ENCODE measurements at places on chromosomes 2 and 18.

GRCh38 chr2:195364015-195364965, 292.7 kb upstream of the SLC39A10 start:
- DNase-seq: no peak

- DNase-seq: no peak
These were observed 349.7 kb downstream of the CYRIA start for GRCh38 chr2:16315908-16316307.

DNA sequence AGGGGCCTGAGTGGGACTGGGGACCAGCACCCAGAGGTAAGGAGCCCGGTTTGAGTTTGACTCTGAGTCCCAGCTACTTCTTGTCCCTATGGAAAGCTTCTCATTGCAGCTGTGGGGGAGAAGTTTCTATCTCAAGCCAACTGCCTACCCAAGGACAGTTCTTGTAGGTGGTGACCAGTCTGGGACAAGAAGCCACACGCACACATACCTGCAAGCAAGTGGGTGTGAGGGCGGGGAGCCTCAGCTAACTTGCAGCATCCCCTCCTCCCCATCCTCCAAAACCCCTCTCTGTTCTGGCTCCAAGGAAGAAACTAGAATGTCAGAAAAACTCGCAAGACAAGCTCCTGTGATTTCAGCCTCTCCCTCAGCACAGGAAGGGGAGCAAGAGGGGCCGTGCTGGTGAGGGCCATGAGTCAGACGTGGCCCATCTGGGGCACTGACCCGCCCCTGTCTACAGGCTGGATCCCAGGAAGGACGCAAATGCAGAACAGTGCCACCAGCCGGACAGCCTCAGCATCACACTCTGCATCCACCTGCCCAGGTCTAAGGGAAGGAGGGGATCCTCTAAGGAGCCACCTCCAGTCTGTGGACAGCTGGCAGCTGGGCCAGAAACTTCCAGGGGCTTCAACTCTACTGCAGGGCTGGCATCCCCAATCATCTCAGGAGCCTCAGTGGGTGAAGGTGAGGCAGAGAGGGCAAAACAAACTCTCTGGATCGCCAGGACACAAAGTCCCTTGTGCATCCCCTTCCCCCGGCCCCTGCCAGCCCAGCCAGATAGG, 103.4 kb downstream of the TNS1 start:
- DNase-seq: no peak

- no peak for DNase-seq
These were observed 12.4 kb downstream of the RALB start for GRCh38 chr2:120265006-120265405.

- DNase-seq: no peak
These were observed 383.0 kb upstream of the SMIM21 start for GRCh38 chr18:75810516-75810915.

DNA sequence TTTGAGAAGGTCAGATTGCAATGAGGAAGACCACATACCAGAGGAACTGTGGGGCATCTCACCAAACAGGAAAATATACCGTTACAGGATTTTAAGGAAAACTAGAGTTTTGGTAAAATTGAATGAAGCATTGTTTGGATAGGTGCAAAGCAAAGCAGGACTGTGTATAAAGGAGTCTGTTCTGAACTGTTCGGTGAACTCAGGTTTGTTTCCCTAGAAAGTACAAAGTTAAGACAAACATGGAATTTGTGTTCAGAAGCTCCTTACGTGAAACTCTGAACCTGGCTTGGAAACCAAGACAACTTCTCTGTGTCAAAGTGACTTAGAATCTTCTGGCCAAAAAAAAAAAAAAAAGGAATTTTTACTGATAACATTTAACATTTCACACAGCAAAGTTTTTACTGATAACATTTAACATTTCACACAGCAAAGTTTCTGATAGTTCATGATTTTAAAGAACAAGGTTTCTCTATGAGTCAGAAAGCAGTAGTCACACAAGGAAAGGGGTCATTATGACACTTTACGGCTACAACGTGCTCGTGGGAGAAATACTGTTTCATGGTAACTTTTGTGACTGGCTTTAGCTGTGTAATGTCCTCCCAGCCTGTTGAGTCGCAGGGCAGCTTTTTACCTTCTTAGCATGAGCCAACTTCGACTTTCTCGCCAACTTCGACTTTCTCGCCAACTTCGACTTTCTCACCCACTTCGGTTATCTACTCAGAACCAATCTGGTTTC, 21.2 kb upstream of the TET3 start:
- DNase-seq: no peak

DNA sequence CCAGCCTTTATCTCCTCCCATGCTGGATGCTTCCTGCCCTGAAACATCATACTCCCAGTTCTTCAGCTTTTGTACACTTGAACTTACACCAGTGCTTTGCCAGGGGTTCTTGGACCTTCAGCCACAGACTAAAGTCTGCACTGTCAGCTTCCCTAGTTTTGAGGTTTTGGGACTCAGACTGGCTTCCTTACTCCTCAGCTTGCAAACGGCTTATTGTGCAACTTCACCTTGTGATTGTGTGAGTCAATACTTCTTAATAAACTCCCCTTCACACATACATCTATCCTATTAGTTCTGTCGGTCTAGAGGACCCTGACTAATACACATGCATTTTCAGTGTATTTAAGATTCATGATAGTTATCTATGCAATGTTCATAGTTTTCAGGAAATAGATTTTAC, 35.8 kb upstream of the ZNF804A start:
- no peak for DNase-seq

- DNase-seq: peak; percentile 92
These were observed 26.8 kb downstream of the THAP4 start for GRCh38 chr2:241609859-241610793.

DNA sequence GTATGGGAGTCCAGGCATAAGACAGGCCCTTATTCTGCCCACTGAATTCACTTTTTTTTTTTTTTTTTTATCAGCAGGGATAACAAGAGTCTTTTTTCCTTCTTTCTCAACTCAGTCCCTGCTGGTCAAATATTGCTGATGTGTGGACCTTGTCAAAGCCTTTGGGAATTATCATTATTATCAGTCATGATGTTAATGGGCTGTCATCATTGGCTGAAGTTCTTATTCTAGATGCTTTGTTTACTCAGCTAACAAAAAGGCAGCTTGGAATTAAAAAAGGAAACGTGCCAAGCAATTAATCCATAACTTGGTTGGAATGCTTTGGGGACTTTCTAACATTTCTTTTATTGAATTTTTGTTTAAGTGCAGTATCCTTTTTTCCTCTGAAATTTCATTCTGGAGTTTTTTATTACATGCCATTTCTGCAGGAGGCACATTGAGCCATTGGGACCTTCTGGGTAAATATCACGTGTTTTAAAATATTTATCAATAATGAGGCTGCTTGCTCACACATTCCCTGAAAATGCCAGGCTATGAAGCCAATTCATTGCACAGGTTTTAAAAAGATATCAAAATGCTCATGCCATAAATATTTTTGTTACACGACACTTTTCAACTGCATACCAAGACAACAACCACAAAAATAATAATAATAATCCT, 246.3 kb downstream of the TXNL1 start:
- no peak for DNase-seq

GRCh38 chr2:25009954-25010353, 31.9 kb upstream of the EFR3B start:
- DNase-seq: no peak

- DNase-seq: no peak
These were observed 160.2 kb downstream of the GALNT14 start for GRCh38 chr2:30978044-30978443.

- no peak for DNase-seq
These were observed 9.1 kb downstream of the TMEM127 start for GRCh38 chr2:96256611-96257113.

- peak; percentile 70 for DNase-seq
These were observed 1.2 kb upstream of the CHMP1B start for GRCh38 chr18:11849841-11850634.

GRCh38 chr2:95314964-95315611, 17.9 kb downstream of the KCNIP3 start:
- no peak for DNase-seq

- DNase-seq: no peak
These were observed 749.5 kb upstream of the RAB6C start for GRCh38 chr2:129229830-129230441.

DNA sequence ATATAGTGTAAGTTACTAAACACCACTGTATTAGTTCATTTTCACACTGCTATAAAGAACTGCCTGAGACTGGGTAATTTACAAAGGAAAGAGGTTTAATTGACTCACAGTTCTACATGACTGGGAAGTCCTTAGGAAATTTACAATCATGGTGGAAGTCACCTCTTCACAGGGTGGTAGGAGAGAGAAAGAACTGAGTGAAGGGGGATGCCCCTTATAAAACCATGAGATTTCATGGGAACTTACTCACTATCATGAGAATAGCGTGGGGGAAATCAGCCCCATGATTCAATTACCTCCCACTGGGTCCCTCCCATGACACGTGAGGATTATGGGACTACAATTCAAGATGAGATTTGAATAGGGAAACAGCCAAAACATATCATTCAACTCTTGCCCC, 618.0 kb downstream of the NYAP2 start:
- no peak for DNase-seq

DNA sequence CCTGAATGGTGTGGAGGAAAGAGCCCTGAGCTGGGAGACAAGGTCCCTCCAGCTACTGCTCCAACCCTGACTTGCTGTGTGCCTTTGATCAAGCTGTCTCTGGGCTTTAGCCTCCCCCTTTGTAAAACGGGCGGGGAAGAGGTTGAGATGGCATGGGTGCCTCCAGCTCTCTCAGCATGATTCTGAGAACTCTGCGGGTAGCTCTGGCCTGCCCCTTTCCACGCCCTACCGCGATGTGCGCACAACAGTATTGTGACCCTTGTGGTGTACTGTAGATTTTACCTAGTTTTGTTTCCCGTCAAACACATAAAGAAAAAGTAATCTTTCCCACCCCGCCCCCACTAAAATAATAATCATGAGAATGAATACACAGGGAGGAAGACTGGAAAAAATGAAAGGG, 5.3 kb downstream of the CD8A start:
- no peak for DNase-seq

GRCh38 chr2:218893349-218894150, 12.9 kb downstream of the WNT10A start:
- DNase-seq: no peak

DNA sequence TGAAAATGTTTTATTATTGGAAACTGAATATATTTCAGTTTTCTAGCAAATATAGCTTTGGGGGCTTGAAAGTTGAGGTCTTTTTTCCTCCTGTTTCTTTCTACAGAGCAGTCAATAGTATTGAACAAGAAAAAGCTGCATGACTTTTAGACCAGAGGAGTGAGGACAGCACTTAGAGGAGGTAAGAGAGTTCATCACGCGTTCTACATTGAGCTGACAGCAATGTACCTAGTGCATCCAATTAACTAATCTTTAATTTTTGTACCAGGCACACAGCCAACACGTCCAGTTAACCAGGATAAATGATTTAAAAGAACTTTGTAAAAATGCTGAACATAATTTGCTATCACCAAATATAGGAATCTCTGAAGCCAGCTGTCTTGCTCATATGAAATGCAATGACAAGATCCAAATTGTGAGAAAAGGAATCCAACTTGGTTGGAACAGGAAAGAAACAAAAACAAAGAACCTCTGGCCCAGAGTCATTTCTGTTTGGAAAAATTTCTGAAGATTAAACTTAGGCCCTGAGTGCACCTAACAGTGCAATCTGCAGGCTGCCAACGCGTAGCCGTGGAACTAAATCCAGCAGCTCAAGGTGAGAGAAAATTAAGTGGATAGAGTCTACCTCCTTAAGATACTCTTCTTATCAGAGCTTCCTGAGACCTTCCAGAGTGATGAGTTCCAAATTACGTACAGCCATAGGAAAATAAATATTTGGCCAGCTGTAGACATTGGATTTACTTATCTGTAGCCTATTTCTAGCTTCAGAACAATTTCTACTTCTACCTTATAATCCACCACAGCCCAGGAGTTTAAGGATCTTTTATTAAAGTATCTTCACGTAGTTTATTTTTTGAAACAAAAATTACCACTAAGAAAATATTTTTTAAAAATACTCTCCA, 20.6 kb upstream of the SPTBN1 start:
- no peak for DNase-seq

DNA sequence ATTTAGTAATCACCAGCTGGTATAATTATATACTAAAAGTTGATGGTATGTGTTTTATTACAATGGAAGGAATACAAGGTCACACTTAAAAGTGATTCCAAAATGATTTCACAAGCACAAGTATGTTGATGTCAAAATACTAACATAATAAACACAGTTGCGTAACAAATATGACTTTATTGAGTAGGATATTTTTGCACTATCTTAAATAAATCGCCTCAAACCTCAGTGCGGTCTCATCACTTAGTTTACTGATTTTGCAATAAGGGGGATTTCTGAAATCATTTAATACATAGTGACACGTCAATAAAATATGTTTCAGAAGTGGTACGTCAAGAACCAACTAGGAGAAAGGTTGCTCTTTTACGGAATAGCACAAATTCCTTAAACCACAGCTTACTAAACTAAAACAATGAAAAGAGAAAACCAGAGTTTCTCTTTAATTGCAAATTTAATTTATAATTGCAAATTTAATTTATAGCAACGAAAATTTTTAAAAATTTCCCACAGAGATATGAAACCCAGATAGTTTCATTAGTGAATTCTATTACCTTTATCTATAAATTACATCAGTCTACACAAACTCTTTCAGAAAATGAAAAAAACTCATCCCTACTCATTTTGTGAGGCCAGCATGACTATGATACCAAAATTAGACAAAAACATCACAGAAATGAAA, 304.0 kb upstream of the REG3G start:
- DNase-seq: no peak

DNA sequence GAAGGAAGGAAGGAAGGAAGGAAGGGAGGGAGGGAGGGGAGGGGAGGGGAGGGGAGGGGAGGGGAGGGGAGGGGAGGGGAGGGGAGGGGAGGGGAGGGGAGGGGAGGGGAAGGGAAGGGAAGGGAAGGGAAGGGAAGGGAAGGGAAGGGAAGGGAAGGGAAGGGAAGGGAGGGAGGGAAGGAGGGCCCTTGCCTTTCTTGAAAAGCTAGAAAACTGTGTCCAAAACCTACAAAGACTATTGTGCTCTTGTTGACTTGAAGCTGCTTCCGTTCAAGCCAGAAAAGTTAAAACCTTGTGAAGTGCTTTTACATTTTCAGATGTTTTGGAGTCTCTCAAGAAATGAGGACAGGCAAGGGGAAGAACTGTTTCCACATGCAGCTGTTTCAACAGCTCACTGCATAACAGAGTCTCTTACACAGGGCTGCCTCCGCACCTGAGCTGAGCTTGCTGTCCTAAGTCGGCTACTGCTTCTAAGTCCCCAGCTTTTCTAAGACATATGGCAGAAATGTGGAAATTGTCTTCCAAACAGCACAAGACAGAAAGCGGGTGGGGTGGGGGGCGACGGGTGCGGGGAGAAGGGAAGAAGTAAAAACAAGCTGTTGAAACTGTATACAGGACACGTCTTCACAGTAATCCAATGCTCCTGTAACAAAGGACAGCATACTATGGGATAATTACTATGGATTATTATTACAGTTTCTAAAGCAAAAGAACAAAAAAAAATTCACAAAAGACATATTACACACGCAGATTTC, 46.1 kb downstream of the BCL11A start:
- no peak for DNase-seq

- no peak for DNase-seq
These were observed 7.1 kb downstream of the NEURL3 start for GRCh38 chr2:96498021-96498431.
